ENCODE measurements at places on chromosomes 7 and 10.

DNA sequence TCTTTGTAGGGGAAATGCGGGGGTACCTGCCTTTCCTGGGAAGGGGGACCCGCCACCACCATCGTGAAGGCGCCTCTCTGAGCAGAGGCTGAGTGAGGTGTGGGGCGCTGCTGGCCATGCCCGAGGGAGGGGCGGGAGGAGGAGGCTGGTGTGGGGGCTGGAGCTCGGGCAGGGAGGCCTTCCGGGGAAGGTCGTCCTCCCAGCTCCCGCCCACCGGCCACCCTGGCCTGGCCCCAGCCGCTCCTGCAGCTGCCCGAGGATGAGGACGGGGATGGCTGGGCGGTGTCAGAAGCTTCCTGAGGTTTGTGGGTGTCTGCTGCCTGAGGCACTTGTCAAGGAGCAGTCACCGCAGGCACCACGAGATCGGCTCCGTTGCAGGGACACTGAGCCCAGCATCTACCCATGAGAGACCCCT is 11.4 kb downstream of the PWWP2B start:
- no peak for DNase-seq

GRCh38 chr10:21473135-21473534 is 52.3 kb downstream of the SKIDA1 start:
- no peak for DNase-seq

DNA sequence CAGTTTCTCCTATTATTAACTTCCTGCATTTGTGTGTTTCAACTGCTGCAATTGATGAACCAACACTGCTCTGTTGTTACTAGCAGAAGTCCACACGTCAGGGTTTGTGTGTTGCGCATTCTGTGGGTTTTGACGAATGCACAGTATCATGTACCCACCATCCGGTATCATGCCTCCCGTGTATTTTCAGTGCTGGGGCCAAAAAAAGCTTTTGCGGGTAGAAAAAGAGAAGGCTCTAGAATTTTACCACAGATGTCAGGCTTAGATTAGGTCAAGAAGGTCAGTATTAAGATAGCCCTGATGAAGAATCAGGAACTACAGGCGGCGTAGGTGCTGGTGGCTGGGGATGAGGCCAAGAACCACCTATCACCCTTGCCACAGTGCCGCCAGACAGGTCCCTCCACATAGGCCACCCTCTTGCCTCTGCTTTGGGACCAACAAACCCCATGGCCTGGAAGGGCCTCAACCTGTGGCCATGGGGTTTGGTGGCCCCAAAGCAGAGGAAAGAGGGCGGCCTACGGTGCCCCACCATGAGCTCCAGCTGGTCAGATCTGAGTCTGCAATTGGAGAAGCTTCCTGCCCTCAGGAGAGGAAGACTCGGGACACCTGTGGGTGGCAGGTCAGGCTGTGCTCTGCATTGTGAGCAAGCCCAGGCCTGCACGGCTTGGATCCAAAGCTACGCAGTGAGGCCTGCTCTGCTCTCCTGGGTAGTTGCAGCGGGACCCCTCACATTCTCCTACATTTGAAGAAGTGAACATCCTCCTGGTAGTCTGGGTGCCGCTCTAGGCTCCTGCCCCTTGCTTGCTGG is 71.9 kb downstream of the MKI67 start:
- DNase-seq, result no peak

DNA sequence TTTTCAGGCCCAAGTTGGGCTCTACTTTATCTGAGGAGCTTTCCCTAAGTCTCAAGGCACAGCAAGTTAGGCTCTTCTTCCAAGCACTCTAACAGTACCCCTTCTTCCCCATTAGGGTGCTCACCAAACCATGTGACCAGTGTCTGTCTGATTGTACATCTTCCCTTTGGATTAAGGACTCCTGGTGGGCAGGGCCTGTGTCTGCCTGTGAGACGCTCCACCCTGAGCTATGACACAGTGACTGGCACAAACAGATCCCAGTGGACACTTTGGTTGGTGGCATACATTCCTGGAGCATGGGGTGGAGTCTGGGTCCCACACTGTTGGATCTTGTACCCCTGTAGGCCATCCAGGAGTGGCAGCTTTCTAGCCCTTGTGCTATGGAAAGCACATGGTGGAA is 23.8 kb downstream of the PLPP4 start:
- no peak for DNase-seq

GRCh38 chr7:38699471-38699870 is 68.3 kb upstream of the AMPH start:
- no peak for DNase-seq

- DNase-seq, result no peak
Observed at GRCh38 chr7:73669858-73670385, 2.3 kb downstream of the VPS37D start.

GRCh38 chr7:8125680-8126444 is 136.1 kb downstream of the ICA1 start:
- peak; percentile 65 for DNase-seq

DNA sequence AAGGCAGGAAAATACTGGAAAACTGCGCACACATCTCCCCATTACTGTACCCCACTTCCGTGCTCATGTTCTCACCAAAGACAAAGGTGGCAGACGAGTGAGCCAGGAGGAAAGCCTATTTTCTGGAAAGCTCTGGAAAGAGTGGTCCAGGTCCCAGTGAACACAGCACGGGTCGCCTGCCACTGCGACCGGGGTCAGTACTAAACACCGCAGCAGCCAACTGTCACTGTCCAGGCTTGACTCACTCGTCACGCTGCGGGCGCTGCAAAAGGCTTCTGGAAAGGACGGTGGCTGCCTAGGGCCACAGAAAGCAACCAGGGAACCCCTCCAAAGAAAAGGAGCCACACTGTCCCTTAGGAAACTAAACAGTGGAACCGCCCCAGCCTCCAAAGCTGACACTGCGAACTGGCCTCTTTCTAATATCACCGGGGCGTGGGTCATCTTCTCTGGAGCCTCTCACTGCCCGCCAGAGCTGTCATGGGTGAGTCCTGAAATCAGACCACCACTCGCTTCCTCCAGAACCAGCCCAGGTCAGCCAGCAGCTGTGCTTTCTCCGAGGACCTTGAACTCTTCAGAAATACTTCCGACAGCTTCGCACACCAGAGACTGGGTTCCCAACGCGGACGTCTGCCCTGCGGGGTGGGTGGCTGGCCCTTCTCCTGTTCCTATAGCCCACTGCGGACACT is 4.0 kb downstream of the RADIL start:
- DNase-seq, result no peak

DNA sequence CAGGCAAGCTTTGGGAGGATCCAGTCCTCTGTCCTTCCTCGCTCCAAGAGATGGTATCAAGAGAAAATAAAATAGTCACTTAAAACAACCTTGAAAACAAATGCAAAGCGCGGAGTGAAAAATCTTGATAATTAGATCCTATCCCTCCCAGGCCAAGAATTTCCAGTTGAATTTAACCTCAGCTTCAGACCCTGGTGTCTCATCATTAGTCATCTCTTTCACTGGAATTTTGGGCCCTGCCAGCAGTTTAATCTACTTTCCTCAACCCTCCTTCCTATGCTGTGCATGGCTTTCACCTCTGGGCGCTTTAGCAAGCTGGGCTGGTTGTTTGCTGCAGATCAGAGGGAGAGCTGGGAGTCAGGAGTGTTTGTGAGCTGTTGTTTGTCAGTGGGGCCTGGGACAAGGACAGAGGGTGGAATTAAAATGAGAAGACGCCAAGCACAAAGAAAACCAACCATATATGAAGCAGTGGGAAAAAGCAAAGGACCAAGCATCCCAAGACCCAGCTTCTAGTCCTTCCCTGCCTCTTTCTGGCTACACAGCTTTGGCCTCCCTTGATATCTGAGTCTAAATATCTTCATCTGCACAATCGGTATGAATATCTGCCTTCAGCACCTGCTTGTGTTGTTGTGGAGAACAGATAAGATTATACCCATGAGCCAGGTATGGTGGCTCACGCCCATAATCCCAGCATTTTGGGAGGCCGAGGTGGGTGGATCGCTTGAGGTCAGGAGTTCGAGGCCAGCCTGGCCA is 13.5 kb downstream of the MYOF start:
- no peak for DNase-seq

DNA sequence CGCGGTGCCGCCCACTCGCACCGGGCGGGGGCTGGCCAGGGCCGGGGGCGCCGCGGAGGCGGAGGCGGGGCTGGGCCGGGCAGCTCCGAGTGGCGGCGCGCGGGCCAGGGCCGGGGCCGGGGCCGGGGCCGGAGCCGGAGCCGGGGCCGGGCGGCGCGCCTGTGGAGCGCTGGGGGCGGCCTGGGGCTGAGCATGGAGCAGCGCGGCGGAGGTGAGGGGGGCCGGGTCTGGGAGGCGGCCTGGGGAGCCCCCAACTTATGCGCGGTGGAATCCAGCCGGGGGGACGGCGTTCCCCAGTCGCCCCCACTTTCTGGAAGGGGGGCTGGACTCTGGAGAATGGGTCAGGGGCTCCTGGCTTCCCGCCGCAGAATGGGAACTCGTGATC is at the start of gene LZTS2:
LZTS2 (plus strand) TSS at position 67 of the 385 bp plus-strand sequence. CDS start 2,731 bp downstream, outside the sequence.
- DNase-seq, result no peak

GRCh38 chr7:151488096-151488495 is 31.6 kb downstream of the RHEB start:
- DNase-seq, result no peak

DNA sequence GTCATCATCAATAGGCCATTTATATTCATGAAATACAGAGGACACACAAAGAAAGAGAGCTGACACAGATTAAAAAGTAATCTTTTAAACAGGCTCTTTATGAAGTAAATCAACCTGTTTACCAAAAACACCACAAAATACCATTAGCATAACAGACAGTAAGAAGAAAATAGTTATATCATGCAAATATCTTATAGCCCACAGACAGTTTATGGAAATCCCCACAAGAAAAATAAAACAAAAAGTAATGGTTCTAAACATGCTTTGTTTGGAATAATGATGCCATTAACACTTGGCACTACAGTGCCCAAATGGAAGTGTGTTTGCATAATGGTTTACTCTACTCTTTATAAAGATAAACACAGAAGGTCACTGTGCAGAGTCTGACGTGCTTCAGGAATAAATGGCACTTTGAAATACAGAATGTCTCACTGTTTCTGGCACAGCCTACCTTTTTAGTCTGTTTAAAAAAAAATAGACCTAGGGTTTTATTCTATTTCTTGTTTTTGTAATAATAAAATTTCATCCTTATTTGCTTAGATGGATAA is 30.1 kb downstream of the SEMA3D start:
- DNase-seq, result no peak

GRCh38 chr10:13420532-13421307 is 72.6 kb upstream of the SEPHS1 start:
- no peak for DNase-seq

GRCh38 chr10:48211777-48212176 is 62.7 kb downstream of the FRMPD2 start:
- DNase-seq, result no peak

DNA sequence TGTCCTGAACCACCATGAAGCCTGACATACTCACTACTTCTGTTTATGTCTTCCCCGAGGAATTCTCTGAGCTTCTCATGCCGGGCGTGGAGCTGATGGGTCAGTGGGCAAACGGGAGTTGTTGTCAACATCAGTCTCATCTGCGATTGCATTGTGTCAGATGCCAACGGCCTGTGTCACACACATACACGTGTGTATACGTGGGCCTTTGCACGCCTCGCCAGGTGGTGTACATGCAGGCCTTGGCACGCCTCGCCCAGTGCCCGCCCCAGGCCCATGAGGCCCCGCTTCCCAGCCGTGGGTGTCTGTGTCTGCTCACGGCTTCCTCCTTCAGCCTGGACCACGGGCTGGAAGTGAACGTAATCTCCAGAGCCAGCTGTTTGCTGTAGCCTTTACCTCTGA is 7.5 kb upstream of the CSGALNACT2 start:
- DNase-seq, result no peak

- no peak for DNase-seq
Observed at GRCh38 chr7:691361-692045, 35.0 kb upstream of the DNAAF5 start.

GRCh38 chr7:87058744-87059524 is 520 bp downstream of the ELAPOR2 start:
- peak; percentile 8 for DNase-seq

GRCh38 chr10:112958275-112958995 is 8.4 kb downstream of the TCF7L2 start:
- no peak for DNase-seq

- no peak for DNase-seq
Observed at GRCh38 chr7:2999078-2999500, 44.6 kb downstream of the CARD11 start.

GRCh38 chr7:35038354-35038753 is 1.1 kb upstream of the DPY19L1 start:
- DNase-seq, result no peak

DNA sequence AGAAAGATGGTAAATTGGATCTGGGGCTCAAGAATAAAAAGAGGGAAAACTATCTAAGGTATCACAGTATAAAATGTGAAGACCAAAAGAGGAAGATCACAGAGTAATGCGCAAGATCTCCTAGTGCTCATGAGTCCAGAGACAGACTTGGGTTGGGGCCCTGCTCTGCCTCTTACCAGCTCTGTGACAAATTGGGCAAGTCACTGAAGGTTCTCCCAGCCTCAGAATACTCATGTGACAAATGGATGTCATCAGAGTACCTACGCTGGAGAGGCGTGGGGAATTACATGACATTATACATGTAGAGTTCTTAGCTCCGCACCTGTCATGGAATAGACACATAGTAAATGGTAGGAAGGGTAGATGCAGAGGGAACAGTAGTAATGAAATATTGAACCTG is 124.4 kb downstream of the DOCK4 start:
- no peak for DNase-seq

GRCh38 chr7:36784991-36785940 is 61.0 kb upstream of the AOAH start:
- peak; percentile 74 for DNase-seq

DNA sequence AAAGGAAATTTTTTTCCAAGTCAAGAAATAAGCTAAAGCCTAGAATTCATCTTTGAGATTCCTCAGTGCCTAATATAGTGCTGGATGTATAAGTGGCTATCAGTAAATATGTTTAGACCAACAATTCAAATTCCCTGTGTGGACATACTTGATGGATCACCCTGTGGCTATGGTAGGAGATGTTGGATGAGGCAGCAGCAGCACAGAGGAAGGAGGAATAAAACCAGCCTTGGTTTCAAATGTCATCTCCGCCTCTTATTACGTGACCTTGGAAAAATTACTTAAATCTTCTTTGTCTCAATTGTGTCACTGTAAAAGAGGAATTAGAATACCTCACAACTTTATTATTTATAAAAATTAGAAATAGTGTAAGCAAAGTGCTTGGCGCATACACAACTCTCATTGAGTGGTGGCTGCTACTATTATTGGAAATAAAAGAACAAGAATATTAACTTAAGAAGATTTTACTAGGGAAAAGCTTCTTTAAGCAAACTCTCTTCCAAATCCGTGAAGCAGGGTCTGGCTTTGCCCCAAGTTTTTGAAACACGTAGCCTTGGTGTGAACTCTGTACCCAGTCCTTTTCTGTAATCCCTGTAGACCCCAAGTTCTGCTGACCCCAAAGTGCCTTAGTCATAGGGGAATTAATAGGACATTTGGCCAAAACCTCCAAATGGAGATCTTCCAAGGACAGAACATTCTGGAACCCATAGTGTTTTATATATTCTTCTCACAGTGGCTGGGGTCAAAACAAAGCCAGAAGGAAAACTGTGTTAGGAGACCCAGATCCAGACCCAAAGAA is 283.8 kb downstream of the PTEN start:
- DNase-seq, result no peak

DNA sequence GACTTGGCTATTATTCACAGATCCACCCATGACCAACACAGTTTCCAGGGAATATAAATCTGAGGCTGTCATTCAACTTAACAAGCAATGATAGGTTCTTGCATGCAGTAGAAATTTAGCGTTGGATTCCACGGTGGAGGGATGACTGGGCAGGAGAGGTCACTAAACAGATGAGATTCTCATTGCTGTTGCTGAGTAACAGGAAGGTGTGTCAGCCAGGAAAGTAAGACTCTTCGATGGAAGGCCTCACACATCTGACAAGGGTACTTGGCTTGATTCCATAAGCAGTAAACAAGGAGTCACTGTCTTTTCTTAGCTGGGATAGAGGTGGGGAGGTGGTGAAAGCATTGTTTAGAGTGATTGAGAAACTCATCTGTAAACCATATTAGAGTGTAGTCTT is 1152.0 kb downstream of the SORCS3 start:
- DNase-seq, result no peak

Data from T-helper 22 cell (primary cell).